Ovary (tissue), 10 donors: ENCODE measurements at places on chromosomes 5 and 9. TPM values are rescaled to one million over a fixed set of nuclear protein-coding genes. Genes with fewer than 3 reads are reported as not detected.

Gene TPPP
- total RNA-seq: 4.8 TPM

Gene CDH6
- total RNA-seq: 6.8 TPM

Gene TMEM174
- total RNA-seq: not detected

Gene PTGES2
- total RNA-seq: 61.3 TPM

Gene RMRP
- 15,130 TPM for total RNA-seq

Gene IFNB1
- total RNA-seq: not detected

Gene LRRC19
- total RNA-seq: not detected

Gene LCN9
- total RNA-seq: not detected

Gene PCDHA1
- not detected for total RNA-seq

Gene CCDC180
- 8.4 TPM for total RNA-seq

Gene CORO2A
- 1.2 TPM for total RNA-seq

Gene FBP1
- 4.3 TPM for total RNA-seq
